ENCODE measurements at places on chromosomes 12 and 14.
A peak's percentile ranks its signal among the peaks of the same experiment; 100 is the strongest.

GRCh38 chr12:91388573-91388972 lies 206.0 kb upstream of the DCN start:
- DNase-seq = no peak

GRCh38 chr14:54809767-54810166 lies 92.9 kb downstream of the GCH1 start:
- no peak for DNase-seq

GRCh38 chr12:65086236-65086635 lies 34.9 kb downstream of the WIF1 start:
- DNase-seq = peak; percentile 90

DNA sequence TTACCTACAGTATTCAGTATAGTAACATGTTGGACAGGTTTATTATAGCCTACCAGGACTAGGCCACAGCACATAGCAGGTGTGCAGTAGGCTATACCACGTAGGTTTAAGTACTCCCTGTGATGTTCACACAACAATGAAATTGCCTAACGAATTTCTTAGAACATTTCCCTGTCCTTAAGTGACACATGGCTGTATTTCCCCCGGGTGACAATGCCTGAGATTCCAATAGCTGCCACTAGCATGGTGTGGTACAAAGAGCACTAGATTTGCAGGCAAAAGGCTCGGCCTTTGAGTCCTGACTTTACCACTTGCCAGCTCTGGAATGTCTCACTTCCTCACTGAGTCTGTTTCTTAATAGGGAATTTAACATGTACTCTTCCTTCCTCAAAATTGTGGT lies 19.7 kb downstream of the PTPN21 start:
- peak; percentile 0 for DNase-seq

DNA sequence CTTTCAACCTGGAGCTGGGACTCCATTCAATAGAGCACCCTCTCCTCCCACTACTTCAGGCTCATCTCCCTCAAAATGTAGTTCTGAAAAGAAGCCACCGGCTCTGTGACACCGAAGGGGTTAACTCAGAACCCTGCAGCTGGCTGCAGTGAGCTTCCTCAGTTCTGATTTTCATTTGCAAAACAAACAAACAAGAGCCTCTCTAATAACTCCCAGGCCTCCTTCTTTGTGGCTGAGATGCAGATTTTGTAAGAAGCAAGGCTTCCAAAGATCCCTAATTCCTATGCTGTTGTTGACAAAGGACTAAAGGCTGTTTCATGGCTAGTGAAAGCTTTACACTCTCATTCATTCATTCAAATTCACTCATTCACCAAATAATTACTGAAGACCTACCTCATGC lies 333.4 kb upstream of the TBX3 start:
- no peak for DNase-seq

GRCh38 chr14:30710876-30711275 lies 88.8 kb downstream of the SCFD1 start:
- no peak for DNase-seq

DNA sequence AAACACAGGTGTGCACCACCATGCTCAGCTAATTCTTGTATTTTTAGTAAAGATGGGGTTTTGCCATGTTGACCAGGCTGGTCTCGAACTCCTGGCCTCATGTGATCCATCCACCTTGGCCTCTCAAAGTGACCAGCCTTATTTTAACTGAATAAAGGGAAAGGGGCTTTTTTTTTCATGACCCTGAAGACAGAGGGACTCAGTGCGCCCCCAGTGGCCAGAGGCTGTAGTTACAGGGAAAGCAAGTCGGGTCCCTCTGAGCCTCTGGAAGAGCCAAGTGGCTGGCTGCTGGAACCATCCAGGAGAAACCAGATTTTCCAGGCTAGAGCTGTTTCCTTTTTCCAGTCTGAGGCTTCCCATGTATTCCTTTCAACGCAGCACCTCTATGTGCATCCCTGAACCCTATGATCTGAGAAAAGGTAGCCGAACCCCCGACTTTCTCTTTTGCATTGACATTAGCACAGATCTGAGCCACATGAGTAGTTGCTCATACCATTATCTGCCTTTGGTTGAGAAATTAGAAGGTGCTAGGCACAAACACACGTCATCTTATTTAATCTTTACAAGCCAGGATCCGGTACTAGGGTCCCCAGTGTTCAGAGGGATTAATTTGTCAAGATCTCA lies 342.7 kb downstream of the CACNA1C start:
- no peak for DNase-seq

Measured in GF-D8 (cell line).